ENCODE measurements at places on chromosomes 11 and 22. TPM values are rescaled to one million over a fixed set of nuclear protein-coding genes. Genes with fewer than 3 reads are reported as not detected.

DNA sequence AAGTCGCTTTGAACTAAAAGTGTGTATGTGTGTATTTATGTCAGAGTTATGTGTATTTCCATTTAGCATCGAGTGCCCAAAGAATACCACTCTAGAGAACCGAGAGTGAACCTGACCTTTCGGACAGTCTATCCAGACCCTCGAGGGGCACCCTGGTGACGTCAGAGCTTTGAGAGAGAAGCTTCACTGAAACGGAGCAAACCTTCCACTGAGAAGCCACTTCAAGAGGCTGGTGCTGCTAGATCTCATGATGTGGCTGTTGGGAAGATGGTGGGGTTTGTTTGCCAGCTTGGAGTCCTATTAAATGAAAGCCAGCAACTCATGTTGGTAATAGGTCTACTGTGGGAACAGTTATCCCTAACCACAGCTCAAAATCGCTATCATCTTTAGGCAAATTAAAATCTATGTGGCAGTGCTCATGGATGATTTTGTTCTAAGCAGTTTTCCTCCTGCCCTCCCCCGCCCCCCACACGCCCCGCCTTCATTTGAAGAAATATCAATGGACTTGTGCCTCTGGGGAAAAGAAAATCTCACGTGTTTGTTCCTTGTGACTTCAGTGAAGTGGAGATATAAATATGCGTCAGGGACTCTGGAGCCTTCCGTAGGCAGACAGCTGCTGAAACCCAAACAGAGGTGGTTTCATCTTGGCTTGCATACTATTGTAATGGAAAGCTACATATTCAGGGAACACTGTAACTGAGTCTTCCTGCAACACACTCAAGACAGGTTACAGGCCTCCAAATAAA is 22.4 kb upstream of the C11orf96 start:
- no peak for DNase-seq

The RPS3 gene
- 2,495 TPM for polyA plus RNA-seq

The PC gene
- 56.0 TPM for polyA plus RNA-seq

DNA sequence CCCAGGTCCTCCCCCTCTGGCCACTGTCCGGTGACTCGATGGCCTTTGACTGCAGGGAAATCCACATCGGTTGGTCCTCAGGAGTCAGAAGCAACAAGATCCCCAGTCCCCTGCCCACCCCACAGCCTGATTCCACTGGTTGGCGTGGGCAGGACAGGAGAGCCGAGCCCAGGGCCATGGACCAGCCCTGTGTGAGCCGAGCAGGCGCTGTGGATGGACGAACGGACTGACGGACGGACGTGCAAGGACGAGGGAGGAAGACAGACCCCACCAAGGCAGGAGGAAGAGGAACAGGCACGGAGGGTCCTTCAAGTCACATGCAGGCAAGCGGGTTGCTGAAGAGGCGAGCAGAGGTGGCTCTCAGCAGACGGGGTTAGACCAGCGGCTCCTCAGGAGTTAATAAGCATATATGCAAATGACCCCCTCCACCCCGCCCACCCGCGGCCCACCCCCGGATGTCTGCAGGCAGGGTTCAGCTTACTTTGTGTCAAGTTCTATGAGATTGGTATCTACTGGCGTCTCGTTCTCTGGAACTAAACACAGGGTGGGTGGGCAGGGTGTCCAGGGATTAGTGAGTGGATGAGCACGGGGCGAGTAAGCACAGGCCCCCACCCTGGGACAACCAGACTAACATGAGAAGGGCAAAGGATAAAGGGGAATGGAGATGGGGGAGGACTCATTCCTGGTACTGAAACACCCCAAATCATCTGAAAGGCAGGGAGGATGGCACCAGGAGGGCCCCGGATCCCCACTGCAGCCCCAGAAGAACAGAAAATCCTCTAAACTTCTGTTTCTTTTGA is 26.8 kb downstream of the TPBGL start:
- DNase-seq: no peak

The GLYAT gene
- 151 TPM for polyA plus RNA-seq

The RASL10A gene
- polyA plus RNA-seq: 0.39 TPM

GRCh38 chr22:36999463-36999862 is 19.8 kb downstream of the TST start:
- DNase-seq: no peak

GRCh38 chr22:42717197-42717928 is 3.3 kb downstream of the A4GALT start:
- no peak for DNase-seq

The CYB5R2 gene
- polyA plus RNA-seq: 27.6 TPM

- DNase-seq: no peak
Observed at GRCh38 chr11:104650234-104650633, 248.0 kb downstream of the CASP12 start.

GRCh38 chr11:3722100-3722499 is 50.9 kb upstream of the CHRNA10 start:
- DNase-seq: no peak

DNA sequence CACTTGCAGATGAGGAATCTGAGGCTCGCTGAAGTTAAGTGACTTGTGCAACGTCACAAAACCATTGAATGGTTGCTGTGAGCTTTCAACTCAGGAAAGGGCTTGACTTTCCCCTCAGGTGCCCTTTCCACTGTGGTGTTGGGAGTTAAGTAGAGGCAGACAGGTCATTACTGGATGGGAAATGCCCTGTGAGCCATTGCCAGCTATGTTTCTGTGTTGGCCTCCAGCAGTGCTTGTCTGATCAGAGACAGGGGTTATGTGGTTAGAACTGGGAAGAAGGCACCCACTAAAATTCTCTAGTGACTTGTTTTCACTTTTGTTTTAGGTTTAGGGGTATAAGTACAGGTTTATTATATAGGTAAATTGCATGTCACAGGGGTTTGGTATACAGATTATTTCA is 96.6 kb downstream of the FDX1 start:
- DNase-seq: no peak

GRCh38 chr11:961921-962320 is 36.3 kb downstream of the AP2A2 start:
- DNase-seq: no peak

DNA sequence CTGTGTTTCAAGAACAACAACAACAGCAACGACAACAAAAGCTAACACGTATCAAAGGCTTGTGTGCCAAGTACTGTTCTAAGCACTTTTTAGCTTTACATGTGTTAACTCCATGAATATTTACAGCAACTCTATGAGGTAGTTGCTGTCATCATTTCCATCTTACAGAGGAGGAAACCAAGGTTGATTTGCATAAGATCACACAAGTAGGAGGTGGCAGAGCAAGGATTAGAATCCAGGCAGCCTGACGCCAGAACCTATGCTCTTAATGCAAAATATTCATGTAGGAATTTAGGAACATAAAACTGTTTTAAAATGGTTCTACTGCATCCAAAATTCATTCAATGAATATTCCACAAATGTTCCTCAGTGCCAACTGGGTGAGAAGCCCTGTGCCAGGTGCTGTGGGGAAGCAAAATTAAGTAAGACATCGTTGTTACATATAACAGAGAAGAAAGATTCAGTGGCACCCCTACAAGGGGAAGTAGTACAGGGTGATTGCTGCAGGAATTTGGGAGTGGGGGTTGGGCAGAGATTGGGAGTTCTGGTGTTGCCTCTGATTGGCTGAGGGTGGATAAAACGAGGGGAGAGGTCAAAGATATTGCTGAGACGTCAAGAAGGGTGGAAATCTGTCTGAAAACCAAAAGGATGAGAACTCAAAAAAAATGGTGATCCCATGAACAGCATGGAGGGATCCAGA is 86.1 kb upstream of the ARHGAP20 start:
- DNase-seq: no peak

- no peak for DNase-seq
Observed at GRCh38 chr11:82507288-82507687, 226.4 kb downstream of the FAM181B start.

DNA sequence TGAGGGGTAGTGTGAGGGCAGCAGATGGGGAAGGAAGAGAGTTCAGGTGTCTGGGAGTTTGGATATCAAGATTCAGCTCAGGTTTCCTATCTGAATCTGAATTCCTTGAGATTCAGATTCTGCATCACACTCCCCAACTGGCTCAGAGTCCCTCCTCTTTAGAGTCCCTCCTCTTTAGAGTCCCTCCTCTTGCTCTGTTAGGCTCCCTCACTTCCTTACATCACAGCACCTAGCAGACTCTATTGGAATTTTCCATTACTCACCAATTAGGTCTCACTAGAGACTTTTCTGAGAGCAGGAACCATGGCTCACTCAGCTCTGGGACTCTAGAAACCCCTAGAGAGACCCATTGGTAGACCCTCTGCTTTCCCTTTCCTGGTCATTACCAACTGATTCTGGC is 303.4 kb upstream of the SYN3 start:
- no peak for DNase-seq

The P2RY6 gene
- 1.3 TPM for polyA plus RNA-seq

The LDLRAD3 gene
- polyA plus RNA-seq: 27.8 TPM

- no peak for DNase-seq
Observed at GRCh38 chr11:47932544-47932943, 47.8 kb upstream of the PTPRJ start.

GRCh38 chr11:64327993-64328392 is 10.1 kb downstream of the PRDX5 start:
- no peak for DNase-seq

DNA sequence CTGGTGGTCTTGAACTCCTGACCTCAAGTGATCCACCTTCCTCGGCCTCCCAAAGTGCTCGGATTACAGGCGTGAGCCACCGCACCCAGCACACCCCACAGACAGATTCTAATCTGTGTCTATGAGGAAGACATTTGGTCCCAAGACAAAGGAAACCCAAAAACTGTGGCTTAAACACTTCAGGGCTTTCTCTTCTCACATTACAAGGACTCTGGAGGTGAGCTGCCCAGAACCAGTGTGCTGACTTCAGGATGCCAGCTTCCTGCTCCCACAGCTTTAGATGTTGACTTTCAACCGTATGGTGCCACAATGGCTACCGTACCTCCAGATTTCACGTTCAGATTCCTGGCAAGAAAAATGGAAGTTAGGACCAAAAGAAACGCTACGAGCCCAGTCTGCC is 32.2 kb upstream of the SYT7 start:
- no peak for DNase-seq

DNA sequence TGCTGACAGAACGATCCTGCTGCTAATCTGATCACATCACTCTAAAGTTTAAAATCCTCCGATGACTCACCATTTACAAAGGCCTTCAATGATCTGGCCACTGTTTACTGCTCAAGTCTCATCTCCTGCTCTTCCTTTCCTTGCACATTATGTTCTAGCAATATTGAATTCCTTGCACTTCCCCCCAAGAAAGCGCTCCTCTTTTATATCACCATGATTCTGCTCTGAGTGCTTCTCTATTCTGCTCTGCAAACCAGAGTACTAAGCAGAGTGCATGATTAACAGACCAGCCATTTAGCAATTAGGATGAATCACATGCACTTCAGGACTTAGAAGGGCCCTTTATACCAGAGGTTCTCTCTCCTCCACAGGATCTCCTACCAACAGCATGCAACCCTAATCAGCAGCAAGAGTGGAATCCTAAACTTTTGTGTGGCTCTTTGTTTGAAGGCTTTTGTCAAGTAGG is 1122.8 kb upstream of the CCDC90B start:
- DNase-seq: no peak

The APOL5 gene
- polyA plus RNA-seq: not detected

GRCh38 chr22:45688600-45689080 is 17.0 kb downstream of the ATXN10 start:
- DNase-seq: no peak

GRCh38 chr11:1129143-1129610 is 28.6 kb upstream of the MUC5AC start:
- no peak for DNase-seq

The CD3E gene
- 0.37 TPM for polyA plus RNA-seq

GRCh38 chr22:45469281-45470073 is 33.2 kb upstream of the FBLN1 start:
- DNase-seq: no peak

DNA sequence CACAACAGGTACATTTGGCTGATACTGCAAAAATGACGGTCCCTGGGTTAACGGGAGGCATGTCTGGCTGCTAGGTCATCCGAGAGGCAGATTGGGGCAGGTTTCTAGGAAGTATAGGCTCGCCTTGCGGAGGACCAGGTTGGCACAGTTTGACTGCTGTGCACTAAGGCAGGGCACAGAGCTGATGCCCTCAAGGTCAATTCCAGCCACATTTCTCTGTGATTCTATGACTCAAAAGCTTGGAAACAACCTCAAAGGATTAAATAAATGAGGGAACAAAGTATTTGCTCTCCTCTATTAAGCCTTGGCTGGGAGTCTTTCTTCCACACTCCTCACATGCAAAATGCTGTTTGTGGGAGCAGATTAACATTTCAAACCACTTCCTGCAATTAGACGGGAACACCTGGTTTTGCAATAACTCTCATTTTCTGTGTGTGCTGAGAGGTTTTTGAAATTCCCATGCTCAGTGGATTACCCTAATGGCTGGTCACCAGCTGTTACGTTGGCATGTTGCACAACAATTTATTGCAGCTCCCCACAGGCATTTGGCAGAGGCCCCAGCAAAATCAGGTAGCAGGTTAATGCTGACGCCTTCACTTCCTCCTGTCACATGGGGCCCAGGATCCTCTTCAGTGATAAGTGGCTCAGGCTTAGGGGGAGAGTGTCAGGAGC is 61.0 kb upstream of the PLET1 start:
- DNase-seq: no peak

DNA sequence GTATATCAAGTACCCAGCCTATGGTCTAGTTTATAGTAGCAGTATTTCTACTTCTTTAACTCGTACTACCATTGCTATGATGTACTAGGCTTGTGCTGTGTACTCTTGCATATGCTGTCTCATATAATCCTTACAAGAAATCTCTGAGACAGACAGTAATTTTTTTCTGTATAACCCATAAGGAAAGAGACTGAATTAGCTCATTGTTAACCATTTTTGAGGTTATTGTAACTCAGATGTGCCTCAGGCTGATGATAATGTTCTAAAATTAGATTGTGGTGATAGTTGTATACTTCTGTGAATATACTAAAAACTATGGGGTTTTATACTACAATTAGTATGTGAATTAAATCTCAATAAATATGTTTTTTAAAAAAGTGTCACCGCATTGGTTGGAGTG is 112.2 kb upstream of the RRM1 start:
- DNase-seq: no peak

GRCh38 chr11:35246745-35247144 is 107.8 kb downstream of the CD44 start:
- DNase-seq: no peak

The FAM111A gene
- polyA plus RNA-seq: 43.3 TPM

DNA sequence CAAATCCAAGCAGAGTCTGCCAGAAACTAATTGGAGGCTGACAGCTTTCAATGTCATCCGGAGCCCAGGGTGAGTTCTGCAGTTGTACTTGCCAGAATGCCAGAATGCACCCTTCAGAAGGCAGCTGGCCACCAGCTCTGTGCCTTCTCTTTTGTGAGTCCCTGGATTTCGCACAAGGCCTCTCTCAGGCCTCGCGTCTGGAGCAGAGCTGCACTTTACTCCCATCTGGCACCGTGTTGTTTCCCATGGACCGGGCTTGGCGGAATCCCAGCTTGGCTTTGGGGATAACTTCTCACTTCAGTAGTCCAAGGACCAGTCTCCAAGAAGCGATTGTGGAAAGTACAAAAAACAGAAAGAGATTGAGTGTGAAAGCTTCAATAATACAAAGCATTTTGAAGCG is 451.3 kb upstream of the KIRREL3 start:
- no peak for DNase-seq

GRCh38 chr11:44767421-44767820 is 40.7 kb downstream of the TSPAN18 start:
- no peak for DNase-seq
